Stimulated activated CD8-positive, alpha-beta memory T cell treated with anti-CD3 and anti-CD28 coated beads, Interleukin-7, amount 100 ng/mL, for 1 hour (primary cell): ENCODE measurements at places on chromosomes 1 and 21.

GRCh38 chr1:92219028-92219427 is 1.3 kb downstream of the C1orf146 start:
- no peak for DNase-seq

GRCh38 chr1:31730336-31731048 is 26.7 kb upstream of the COL16A1 start:
- DNase-seq, result no peak

- DNase-seq, result no peak
Measured at GRCh38 chr1:80441664-80442063, 1359.1 kb upstream of the ADGRL2 start.

DNA sequence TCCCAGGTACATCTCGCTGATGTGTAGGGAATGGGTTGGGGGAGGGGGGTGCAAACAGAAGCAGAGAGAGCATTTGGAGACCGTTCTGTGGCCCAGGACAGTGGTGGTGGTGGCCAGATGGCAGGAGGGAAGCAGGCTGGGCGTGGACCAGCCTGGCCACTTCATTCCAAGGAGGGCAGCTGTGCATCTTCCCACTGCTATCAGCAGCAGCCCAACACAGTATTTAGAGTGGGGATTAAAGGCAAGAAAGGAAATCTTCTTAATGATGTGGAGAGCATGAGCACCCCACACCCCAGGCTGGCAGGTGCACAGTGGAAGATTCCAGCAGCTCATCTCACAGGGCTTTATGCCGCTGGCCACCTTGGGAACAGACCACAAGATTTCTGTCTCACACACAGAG is 198.7 kb downstream of the NPHP4 start:
- DNase-seq, result no peak

DNA sequence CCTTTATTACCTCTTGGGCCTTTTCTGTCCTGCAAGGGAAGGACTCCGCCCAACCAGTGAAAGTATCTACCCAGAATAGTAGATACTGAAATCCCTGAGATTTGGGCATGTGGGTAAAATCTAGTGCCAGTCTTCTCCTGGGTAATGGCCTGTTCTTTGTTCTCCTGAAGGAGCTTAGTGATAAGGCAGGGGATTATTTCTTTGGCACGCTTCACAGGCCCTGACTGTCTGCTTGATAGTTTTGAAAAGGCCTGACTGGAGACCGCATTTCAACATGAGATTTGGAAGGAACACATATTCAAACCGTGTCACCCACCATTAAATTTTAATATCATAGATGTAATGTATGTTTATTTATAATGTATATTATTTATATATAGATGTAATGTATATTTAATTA is 48.9 kb downstream of the RASAL2 start:
- DNase-seq, result no peak

DNA sequence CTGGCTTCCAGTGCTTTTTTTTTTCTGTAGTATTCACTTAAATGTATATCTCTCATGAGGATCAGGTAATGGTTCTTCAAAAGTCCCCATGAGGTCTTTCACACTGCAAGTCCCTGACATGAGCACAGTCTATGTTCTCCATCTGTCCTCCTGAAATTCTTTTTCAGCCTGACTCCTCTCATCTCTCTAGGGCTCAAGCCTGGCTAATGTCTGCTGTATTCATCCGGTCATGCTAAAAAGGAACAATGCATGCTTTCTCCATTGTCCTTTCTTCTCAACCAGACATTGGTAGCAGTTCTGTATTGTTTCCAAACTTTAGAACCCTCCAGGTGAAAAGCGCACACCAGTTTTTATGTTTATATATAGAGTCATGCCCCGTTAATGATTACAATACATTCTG is 368.3 kb upstream of the OLFM3 start:
- DNase-seq, result no peak

- DNase-seq, result no peak
Measured at GRCh38 chr1:101004061-101004460, 21.5 kb downstream of the DPH5 start.

GRCh38 chr1:51968632-51969031 is 21.9 kb downstream of the RAB3B start:
- DNase-seq, result no peak
